Kidney epithelial cell (primary cell): ENCODE measurements at places on chromosomes 12 and 14.
A peak's percentile ranks its signal among the peaks of the same experiment; 100 is the strongest.

DNA sequence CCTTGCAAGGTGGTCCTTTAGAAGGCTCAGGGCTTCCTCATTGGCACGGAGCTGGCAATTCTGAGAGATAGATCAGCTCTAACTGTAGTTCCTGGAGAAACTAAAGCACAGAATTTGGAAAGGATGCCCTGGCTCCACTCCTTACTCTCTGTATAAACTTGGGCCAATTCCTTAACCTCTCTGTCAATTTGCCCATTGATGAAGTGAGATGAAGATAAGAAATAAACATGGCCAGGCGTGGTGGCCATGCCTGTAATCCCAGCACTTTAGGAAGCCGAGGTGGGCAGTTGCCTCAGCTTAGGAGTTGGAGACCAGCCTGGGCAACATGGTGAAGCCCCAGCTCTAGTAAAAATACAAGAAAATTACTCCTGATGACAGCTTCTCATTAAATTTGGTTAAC is 34.0 kb upstream of the COX6A1 start:
- no peak for DNase-seq

GRCh38 chr12:16515666-16516065 is 90.3 kb downstream of the LMO3 start:
- DNase-seq, result no peak

- DNase-seq, result no peak
These were observed 205.0 kb downstream of the AKAP6 start for GRCh38 chr14:32534145-32534544.

GRCh38 chr14:21723431-21724045 is 49.9 kb upstream of the OR4E1 start:
- DNase-seq, result no peak

GRCh38 chr14:22536853-22537338 is 52.1 kb downstream of the DAD1 start:
- peak; percentile 98 for DNase-seq

GRCh38 chr12:12551115-12551514 is 11.5 kb downstream of the DUSP16 start:
- no peak for DNase-seq

GRCh38 chr12:52521568-52522266 is 1.5 kb upstream of the KRT5 start:
- DNase-seq, result no peak

DNA sequence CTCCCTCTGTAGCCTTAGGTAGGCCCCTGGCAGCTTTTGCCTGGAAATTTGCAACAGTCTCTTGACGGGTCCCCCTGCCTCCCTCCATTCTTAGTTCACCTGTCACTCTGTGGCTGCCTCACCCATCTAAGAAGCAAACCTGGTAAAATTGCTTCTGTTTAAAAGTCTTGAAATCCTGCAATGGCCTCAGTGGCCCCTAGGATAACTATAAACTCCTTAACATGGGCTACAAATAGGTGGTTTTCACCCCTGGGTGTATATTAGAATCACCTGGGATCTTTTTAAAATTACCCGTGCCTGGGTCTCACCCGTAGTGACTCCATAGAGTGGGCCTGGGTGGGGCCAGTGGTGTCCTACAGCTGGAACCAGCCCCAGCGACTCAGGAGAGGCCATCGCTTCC is 332.7 kb downstream of the CACNA1C start:
- DNase-seq, result no peak

- no peak for DNase-seq
These were observed 245.9 kb downstream of the CHST11 start for GRCh38 chr12:104702565-104703139.

- no peak for DNase-seq
These were observed 25.0 kb upstream of the GALNT9 start for GRCh38 chr12:132354211-132354981.

GRCh38 chr12:112327209-112327938 is 54.9 kb downstream of the HECTD4 start:
- DNase-seq, result no peak

- peak; percentile 5 for DNase-seq
These were observed 67.2 kb downstream of the DIO3 start for GRCh38 chr14:101628471-101628966.

DNA sequence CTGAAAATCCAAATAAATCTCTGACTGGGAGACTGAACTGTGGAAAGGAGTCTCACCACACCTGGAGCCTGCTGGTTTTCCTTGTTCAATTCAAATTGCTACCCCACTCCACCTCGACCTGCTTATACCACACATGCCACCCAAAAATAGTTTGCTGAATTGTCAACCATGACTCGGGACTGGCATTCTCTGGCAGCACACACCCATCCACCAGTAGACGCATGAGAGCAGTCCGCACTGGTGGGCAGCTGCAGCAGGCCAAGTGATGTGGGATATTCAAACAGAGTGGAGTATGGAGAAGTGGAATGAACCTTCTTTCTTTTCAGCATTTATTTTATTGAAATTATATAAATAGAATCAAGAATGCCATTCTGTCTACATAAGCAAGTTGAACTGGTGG is 38.7 kb upstream of the SYCP3 start:
- DNase-seq, result no peak

GRCh38 chr12:114673169-114673833 is 10.7 kb downstream of the TBX3 start:
- DNase-seq, result no peak

- no peak for DNase-seq
These were observed 280.5 kb downstream of the FBXL14 start for GRCh38 chr12:1313906-1314305.

DNA sequence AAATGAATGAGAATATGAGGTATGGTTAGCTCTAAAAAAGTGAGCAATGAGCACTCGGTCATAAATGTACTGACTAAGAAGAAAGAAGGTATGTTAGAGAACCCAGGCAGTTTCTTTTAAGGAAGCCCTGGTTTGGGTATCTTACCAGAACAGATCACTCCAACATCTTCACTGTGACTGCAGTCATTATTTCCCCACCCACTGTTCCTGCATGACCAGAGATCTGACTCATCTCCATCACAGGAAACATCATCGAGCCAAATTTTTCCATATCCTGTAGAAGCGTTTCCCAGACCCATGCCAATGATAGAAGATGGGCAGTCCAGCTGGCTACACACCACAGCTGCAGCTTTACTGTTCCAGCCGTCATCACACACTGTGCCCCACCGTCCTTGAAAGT is 48.0 kb downstream of the CD163L1 start:
- DNase-seq, result no peak

- no peak for DNase-seq
These were observed 68.2 kb downstream of the E2F7 start for GRCh38 chr12:76997011-76997780.

DNA sequence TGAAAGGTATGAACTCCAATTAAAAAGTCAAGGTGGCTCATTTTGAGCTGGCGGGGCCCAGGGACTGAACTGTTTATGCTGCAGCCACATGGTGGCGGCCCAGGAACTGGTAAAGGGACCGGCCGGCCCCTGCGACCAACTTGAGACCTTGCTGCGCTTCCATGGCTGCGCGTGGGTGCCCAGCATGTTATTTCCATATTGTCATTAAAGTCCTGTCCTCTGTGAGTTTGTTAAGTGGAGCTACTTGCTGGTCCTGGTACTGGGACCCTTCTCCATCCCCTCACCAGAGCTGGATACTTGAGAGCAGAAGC is 62.3 kb downstream of the BEGAIN start:
- no peak for DNase-seq

- no peak for DNase-seq
These were observed 565 bp downstream of the CEP83 start for GRCh38 chr12:94458877-94459727.

DNA sequence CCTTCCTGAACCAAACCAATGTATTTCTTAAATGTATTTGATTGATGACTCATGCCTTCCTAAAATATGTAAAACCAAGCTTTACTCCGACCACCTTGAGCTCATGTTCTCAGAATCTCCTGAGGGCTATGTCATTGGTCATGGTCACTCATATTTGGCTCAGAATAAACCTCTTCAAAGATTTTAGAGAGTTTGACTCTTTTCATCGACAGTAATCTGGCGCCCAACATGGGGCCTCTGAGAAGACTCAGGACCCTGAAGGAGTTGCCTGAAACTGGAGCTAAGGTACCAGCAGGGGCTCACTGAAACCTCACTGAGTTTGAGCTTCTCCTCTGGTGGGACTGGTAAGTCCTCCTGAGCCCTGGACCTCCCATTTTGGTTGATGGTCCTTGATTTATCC is 17.2 kb upstream of the PSMC1 start:
- DNase-seq, result no peak

DNA sequence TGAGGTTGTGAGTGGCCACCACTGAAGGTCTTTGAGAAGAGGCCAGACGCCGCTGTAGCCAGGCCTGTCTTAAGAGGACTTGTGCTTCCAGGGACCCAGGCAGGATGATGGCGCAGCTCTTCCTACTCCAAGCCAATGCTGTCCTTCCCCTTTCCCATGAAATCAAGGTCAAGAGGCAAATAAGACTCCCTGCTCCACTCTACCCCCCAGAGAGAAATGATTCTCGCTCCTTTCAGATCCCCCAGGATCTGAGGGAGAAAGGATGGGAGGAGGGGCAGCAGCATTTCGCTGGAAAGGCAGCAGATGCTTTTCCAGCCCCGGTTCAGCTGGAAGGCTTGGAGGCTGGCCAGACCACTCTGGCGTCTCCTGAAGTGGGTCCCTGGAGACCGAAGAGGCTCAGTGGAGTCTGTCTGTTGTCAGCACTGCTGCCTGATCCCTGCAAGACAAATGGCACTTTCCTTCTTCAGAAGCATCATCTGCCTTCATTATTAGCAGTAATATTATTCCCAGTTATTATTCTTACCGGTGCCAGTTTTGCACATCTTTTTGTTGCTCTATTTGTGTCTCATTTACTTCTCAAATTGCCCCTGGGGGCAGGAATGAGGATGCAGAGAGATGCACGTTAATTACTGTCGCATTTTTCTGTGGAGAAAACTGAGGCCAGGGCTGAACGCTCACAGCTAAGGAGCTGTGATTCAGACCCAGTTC is 51.4 kb downstream of the C14orf132 start:
- DNase-seq, result no peak

DNA sequence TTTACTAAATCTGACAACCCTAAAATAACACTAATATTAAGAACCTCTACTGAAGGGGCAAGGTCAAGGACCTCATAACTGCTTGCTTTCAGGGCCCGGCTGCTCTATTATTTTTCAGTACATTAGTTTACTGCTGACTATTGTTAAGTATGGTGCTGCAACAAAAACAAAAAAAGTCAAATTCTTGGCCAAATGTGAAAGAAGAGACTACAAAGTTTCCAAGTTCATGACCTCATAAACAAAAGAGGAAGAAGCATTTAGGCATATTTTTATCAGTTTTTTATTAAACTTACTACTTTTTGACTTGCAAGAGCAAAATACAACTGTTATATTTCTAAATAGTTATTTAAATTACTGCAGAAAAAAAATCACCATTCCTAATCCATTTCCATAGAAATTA is 109.8 kb upstream of the GPHB5 start:
- no peak for DNase-seq

GRCh38 chr14:100350986-100351385 is 27.8 kb downstream of the SLC25A47 start:
- DNase-seq, result no peak

- DNase-seq, result no peak
These were observed 160.5 kb downstream of the KITLG start for GRCh38 chr12:88419794-88420193.

GRCh38 chr14:33229269-33229929 is 290.7 kb downstream of the NPAS3 start:
- no peak for DNase-seq

GRCh38 chr12:71014180-71014785 is 93.7 kb upstream of the PTPRR start:
- no peak for DNase-seq

DNA sequence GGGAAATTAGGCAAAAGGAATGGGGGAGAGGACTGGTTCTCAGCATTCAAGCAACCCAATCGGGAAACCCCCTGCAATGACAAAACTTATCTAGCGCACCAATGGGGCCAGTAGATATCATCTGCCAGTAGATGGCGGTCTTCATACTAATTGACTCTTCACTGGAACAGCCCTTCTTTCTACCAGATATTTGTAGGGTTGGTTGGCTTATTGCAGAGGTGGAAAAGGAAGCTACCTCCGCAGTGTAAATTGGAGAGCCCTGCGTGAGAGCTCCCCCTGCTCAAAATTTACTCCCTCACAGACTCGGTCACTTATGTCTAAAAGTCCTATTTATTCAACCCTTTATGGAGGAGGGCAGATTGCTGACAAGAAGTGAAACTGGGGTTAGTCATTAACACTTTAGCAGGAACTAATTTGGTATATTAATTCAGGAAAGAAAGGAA is 166.1 kb upstream of the CCND2 start:
- no peak for DNase-seq

DNA sequence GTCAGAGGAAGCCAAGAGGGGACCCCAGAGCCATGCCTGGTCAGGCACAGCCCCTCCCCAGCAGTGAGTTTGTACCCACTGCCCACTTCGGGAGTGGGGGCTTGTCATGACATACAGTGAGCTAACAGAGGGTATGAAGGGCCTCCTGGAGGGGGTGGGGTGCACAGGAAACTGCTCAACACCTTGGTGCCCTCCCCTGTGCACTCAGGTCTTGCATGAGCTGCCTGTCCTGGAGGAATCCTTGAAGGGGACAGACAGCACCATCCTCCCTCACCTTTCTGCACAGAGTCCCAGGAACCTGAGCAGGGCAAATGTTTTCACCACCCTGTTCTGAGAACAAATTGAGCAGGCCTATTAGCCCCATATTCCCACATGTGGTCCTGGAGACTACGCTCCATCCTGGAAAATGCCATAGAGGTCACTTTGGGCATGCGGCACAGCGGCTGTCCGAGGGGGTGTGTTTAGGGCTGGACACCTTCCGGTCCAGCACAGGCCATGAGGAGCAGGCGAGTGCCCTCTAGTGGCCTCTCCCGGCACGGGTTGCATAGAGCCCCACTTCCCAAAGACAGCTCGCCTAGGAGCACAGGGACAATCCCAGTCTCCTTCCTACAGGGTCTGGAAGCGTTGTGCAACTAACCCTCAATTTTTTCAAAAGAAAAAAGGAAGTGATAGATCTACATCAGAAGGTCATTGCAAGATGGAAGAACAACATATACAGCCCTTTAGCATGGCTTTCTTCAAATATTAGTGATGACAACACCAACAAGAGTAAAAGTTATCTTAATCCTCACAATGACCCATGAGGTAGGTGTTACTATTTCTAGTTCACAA is 31.9 kb upstream of the ZFP36L1 start:
- no peak for DNase-seq

DNA sequence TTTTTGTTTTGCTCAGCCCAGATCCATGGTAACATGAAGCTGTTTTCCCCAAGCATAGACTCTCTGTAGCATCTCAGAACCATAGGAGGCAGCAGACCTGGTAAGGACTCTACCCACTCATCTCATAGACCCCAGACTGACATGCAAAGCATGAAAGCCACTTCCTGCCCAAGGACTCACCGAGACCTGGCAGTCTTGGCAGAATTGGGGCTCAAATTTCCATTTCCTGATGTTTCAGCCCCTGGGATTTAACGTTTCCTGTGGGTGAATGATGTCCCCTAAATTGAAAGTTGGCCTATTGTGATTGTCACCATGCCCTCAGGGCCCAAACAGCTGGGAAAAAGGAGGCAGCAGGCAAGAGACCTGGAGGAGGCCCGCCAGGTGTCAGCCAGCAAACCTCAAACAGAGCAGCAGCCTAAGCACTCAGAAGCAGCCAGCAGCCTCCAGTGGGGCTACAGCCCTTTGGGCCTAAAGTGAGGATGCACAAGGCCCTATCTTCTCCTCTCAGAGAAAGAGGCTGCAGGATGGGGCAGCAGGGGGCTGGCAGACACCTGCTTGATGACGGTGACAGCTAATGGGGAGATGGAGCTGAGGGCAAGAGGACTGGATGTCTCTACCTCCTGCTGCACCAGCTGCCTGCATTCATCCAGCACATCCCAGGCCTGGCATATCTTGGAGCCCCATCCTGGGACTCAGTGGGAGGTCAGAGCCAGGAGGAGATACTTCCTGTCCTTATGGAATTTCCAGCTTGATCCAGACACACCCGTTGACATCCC is 8.5 kb downstream of the KRT85 start:
- DNase-seq, result no peak

GRCh38 chr14:69626132-69626500 is 14.7 kb downstream of the SUSD6 start:
- DNase-seq, result no peak
